GM23248 (cell line): ENCODE measurements at places on chromosomes 6 and 20. TPM values are rescaled to one million over a fixed set of nuclear protein-coding genes. Genes with fewer than 3 reads are reported as not detected.

DNA sequence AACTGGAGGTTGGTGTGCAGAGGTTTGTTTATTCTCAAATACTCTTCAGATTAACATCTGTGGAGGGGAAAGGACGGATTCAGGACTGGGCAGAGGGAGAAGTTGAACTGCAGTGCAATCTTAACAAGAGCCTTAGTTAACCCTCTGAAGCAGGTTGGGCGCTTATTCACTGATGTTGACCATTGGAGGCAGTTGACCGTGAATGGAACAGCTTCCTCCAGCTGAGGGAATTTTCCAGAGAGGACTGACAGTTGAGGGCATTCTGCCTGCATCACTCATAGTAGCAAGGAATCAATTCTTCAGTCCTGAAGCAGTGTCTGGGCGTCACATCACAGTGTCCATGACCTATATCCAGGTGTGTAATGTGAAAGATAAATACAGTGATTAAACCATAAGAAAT is 80.9 kb downstream of the PLCB4 start:
- H3K4me3 ChIP-seq = no peak overlapping the region
- DNase-seq = no peak
- no peak overlapping the region for H3K27ac ChIP-seq
- no peaks in the 10 kb centered on the region for H3K36me3 ChIP-seq

DNA sequence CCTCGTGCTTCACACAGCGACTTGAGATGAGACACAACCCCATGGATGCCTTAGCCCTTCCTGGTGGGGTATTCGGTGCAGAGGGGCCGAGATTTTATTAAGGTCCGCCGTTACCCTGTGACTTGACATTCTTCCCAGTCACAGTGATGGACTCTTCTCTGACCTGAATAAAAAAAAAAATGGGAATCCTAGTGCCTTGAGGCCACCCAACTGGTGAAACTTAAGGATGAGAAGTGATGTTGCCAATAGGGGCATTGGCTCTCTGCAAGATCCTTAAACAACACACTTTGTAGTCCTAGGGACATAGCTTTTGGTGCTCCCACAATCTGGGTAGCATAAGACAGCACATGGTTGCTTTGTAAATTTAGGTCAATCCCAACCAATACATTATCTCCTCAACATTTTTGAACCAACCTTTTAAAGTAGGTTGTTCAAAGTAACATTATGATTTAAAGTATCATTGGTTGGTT is 814 bp upstream of the ADNP start:
- H3K27ac ChIP-seq = peak overlapping the region; percentile 86
- peak overlapping the region; percentile 69 for H3K4me3 ChIP-seq
- H3K36me3 ChIP-seq = peaks cover 42% of the 10 kb centered on the region
- H3K4me1 ChIP-seq = peaks cover 38% of the 10 kb centered on the region

GRCh38 chr6:170473301-170473717 is 79.8 kb downstream of the PSMB1 start:
- 0 out of 2 replicates have a peak, but pooled peaks cover 20% of the 10 kb centered on the region for H3K27me3 ChIP-seq
- DNase-seq = no peak
- H3K27ac ChIP-seq = no peak overlapping the region
- H3K4me1 ChIP-seq = no peaks in the 10 kb centered on the region

DNA sequence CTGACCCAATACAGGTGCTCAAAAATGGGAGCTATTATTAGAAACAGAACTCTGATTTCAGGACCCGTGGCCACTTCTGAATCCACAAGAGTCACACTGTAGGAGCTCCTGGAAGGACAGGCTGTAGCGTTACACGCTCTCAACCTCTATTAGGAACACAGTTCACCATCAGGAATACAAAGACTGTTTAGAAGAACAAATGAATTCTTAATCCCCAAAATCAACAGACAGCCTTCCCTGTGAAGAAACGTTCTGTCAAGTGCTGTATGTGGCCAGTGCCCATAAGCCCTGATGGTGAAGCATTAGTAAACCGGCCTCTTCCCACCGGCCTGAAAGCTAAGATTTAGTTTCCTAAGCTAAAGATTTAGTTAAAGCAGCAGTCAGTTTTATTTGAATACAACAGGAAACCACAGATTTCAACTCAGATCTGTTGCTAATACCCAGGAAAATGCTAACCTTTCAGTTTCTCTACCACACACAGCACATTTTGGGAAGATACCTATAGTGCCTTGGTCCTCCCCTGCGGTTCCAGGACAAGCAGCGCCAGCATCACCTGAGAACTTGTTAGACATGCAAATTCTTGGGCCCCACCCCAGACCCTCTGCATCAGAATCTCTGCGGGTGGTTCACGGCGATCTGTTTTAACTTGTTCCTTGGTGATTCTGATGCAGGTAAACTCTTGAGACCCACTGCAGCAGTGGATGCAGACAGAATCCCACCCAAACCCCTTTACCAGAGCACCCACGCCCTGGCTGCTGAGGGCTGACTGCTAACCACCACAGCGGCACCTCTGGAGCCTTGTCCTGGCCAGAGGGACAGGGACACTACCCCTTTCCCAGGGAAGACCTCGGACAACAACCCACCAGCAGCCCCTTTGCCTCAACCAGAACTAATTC is 33.4 kb downstream of the MTRES1 start:
- no peaks in the 10 kb centered on the region for H3K36me3 ChIP-seq
- H3K4me3 ChIP-seq = no peak overlapping the region
- no peak overlapping the region for H3K27ac ChIP-seq
- DNase-seq = peak; percentile 5
- peaks cover 11% of the 10 kb centered on the region for H3K4me1 ChIP-seq

DNA sequence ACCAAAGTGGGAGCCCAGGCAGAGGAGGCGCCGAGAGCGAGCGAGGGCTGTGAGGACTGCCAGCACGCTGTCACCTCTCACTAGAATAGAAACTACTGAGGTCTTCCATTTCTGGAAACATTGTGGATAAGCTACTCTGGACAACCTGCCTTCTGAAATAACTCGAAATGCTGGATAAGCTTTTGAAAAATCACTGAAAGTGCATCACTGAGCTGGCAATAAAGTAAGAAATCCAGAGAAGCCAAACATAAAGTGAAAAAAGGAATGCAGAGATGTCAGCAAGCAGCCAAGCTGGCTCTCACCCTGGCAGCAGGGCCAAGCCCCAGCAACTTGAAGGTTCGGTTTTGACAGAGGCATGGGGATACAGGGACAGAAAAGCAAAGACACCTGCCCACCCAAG is 59.2 kb upstream of the MYLIP start:
- no peaks in the 10 kb centered on the region for H3K36me3 ChIP-seq
- no peak overlapping the region for H3K4me3 ChIP-seq
- DNase-seq = no peak
- H3K27me3 ChIP-seq = peaks cover 8% of the 10 kb centered on the region; the same call in 1 of the 2 replicates

GRCh38 chr6:87315071-87315470 is 7.3 kb upstream of the SMIM8 start:
- no peaks in the 10 kb centered on the region for H3K36me3 ChIP-seq
- H3K27ac ChIP-seq = no peak overlapping the region
- peaks cover 18% of the 10 kb centered on the region for H3K27me3 ChIP-seq

GRCh38 chr20:49587111-49587570 is 19.2 kb upstream of the PTGIS start:
- H3K4me1 ChIP-seq = peaks cover 68% of the 10 kb centered on the region
- DNase-seq = peak; percentile 81
- no peaks in the 10 kb centered on the region for H3K36me3 ChIP-seq
- no peaks in the 10 kb centered on the region for H3K27me3 ChIP-seq
- peak overlapping the region; percentile 92 for H3K27ac ChIP-seq
- no peak overlapping the region for H3K4me3 ChIP-seq

DNA sequence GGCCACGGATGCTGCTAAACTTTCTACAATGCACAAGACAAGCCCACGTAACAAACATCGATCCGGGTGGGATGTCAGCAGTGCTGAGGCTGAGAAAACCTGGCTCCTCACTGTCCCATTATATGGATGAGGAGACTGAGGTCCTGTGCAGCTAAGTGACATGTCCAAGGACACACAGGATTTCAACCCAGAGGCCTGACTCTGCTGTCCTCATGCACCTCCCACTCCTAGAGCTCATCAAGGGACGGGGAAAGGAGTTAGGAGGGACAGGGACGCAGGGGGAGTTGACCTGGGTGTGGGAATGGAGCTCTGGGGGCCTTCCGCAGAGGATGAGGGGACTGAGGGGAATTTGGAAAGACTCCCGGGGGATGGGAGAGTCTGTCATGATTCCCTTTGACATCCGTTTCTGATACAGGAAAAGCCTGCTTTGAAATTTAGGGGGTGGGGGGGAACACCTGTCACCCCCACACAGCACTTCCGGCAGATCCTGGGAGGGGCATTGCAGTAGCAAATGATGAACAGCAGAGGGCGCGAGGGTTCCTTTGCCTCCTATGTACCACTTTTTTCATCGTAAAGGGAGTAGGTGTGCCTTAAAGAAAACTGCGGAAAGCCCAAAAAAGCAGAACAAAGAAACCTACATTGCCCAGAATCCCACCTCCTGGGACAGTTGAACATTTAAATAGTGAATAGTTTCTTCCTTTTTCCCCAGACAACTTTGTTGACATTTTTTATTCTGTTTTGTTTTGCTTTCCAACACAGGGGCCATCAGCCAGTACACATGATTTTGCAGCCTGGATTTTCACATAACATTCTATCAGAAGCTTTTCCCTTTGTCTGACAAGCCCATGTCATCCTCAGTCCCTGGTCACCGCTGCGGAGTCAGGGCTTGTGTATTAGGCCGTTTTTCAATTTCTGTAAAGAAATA is 48.6 kb downstream of the SLC2A10 start:
- 0 out of 2 replicates have a peak, but pooled peaks cover 3% of the 10 kb centered on the region for H3K27me3 ChIP-seq
- H3K4me3 ChIP-seq = no peak overlapping the region
- no peak overlapping the region for H3K27ac ChIP-seq

DNA sequence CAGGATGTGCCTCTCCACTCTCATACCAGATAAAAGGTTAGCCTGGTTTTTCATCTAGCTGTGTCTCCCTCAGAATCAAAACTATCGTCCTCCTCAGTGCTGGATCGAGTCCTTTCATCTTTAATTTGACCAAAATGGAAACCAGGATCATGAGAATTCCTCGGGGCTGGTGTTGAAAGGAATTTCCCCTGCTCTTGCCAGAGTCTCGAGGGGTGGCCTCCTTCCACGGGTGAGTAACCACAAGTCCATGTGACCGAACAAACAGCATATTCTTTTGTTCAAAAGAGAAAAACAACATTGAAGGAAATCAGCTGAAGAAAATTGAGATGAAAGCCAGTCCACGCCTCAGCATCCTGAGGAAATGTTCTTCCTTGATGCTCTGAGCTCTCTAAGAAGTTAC is 165.9 kb upstream of the CDYL start:
- no peaks in the 10 kb centered on the region for H3K27me3 ChIP-seq
- H3K27ac ChIP-seq = peak overlapping the region; percentile 64
- H3K36me3 ChIP-seq = no peaks in the 10 kb centered on the region
- no peak overlapping the region for H3K4me3 ChIP-seq
- peak; percentile 87 for DNase-seq

GRCh38 chr20:53390770-53391169 is 202.9 kb downstream of the ZNF217 start:
- H3K27me3 ChIP-seq = no peaks in the 10 kb centered on the region
- H3K36me3 ChIP-seq = no peaks in the 10 kb centered on the region
- no peak overlapping the region for H3K4me3 ChIP-seq
- DNase-seq = peak; percentile 16
- no peak overlapping the region for H3K27ac ChIP-seq

- no peaks in the 10 kb centered on the region for H3K36me3 ChIP-seq
- H3K4me3 ChIP-seq = no peak overlapping the region
- no peaks in the 10 kb centered on the region for H3K4me1 ChIP-seq
- no peak overlapping the region for H3K27ac ChIP-seq
Observed at GRCh38 chr6:129279343-129280292, 396.7 kb downstream of the LAMA2 start.

DNA sequence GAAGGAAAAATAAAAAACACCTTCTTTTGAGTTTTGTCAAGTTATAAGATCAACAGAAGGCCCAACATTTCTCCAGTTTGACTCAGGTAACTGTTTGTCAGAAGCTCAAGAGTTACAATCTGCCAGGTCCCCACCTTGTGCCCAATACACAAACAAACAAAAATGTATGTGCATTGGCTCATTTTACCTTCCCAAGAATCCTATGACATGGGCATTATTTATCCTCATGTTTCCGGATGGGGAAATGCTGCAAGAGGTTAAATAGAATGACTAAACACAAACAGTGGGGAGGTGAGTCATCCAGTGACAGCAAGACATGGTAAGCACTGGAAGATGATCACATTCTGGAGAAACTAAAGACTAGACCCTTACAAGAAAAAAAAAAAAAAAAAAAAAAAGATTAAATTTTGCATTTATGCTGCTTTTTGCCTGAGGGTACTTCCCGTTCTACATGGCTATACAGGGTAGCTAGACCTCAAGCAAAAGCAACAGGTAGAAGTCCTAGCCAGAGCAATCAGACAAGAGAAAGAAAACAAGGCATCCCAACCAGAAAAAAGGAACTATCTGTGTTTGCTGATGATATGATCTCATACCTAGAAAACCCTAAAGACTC is 23.6 kb upstream of the ANKRD60 start:
- no peaks in the 10 kb centered on the region for H3K27me3 ChIP-seq
- peak; percentile 95 for DNase-seq
- peak overlapping the region; percentile 62 for H3K27ac ChIP-seq
- peaks cover 2% of the 10 kb centered on the region; the same call in 1 of the 2 replicates for H3K36me3 ChIP-seq
- peaks cover 13% of the 10 kb centered on the region for H3K4me1 ChIP-seq
- no peak overlapping the region for H3K4me3 ChIP-seq

DNA sequence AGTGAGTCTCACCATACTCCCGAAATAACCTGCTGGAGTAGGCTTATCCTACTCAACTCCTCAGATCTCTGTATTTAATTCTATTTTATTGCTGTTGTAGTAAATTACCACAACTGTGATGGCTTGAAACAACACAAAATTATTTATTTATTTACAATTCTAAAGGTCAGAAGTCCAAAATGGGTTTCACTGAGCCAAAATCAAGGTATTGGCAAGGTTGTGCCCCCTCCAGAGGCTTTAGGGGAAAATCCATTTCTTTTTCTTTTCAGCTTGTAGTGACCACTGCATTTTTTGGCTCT is 869 bp upstream of the SLC17A2 start:
- no peaks in the 10 kb centered on the region for H3K27me3 ChIP-seq
- no peaks in the 10 kb centered on the region for H3K4me1 ChIP-seq
- no peak overlapping the region for H3K4me3 ChIP-seq
- no peaks in the 10 kb centered on the region for H3K36me3 ChIP-seq
- no peak overlapping the region for H3K27ac ChIP-seq

- no peaks in the 10 kb centered on the region for H3K27me3 ChIP-seq
- H3K36me3 ChIP-seq = no peaks in the 10 kb centered on the region
- peak; percentile 83 for DNase-seq
- no peak overlapping the region for H3K4me3 ChIP-seq
Observed at GRCh38 chr20:2451939-2452732, 18.5 kb downstream of the SNRPB start.

- H3K27me3 ChIP-seq = no peaks in the 10 kb centered on the region
- H3K4me3 ChIP-seq = no peak overlapping the region
- H3K4me1 ChIP-seq = peaks cover 36% of the 10 kb centered on the region
Observed at GRCh38 chr20:54064939-54065338, 5.5 kb downstream of the BCAS1 start.

DNA sequence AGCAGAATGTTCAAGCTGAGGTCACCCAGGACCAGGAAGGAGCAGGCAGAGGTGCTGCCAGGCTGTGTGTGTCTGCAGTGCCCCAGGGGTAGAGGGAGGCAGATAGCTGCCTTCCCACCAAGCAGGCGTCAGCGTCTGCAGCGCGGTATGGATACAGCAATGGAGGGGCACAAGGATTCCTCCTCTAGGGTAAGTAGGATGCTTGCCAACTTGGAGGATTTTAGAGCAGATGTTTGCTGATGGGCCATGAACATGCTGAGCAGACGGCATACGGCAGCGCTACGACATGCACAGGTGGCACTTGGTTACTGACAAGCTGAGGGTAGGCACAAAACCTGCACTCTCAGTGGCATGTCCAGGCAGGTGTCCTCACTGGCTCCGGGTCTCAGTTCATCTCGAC is 48.1 kb downstream of the PSMG4 start:
- no peaks in the 10 kb centered on the region for H3K4me1 ChIP-seq
- no peaks in the 10 kb centered on the region for H3K27me3 ChIP-seq
- no peak overlapping the region for H3K4me3 ChIP-seq

The LY6G5C gene
- total RNA-seq = 1.7 TPM in 1 of 2 replicates, not detected in the other

The DCDC2 gene
- total RNA-seq = not detected in 2 replicates

The SLC22A16 gene
- total RNA-seq = not detected in 2 replicates

The JPH2 gene
- 7.8 and 9.7 TPM in 2 replicates for total RNA-seq

The PKHD1 gene
- not detected in 2 replicates for total RNA-seq

The ANKRD6 gene
- total RNA-seq = 1.0 and 12.4 TPM in 2 replicates

The EPPIN gene
- not detected in 2 replicates for total RNA-seq
